ENCODE measurements at places on chromosomes 5 and 9.
A peak's percentile ranks its signal among the peaks of the same experiment; 100 is the strongest.

- DNase-seq = no peak
Observed at GRCh38 chr9:114071197-114071795, 6.8 kb downstream of the AMBP start.

DNA sequence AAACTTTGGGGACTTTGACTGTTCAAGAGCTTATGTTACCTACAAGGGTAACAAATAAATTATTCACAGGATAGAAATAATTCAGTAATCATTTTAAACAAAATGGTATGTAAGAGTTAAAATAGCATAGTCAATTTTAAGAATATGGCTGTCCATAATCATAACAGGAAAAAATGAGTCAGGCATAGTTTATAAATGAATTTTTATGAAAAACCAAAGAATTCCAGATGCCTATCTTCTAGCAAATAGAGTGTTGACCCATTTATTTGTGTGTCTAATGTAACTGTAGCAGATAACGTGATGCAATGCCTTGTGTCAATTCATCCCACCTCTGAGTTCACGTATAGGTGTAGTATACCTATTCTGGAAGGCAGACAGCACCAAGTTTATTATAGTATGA is 169.7 kb upstream of the CDH9 start:
- DNase-seq = no peak

GRCh38 chr9:25742256-25742655 is 64.0 kb upstream of the TUSC1 start:
- DNase-seq = no peak

DNA sequence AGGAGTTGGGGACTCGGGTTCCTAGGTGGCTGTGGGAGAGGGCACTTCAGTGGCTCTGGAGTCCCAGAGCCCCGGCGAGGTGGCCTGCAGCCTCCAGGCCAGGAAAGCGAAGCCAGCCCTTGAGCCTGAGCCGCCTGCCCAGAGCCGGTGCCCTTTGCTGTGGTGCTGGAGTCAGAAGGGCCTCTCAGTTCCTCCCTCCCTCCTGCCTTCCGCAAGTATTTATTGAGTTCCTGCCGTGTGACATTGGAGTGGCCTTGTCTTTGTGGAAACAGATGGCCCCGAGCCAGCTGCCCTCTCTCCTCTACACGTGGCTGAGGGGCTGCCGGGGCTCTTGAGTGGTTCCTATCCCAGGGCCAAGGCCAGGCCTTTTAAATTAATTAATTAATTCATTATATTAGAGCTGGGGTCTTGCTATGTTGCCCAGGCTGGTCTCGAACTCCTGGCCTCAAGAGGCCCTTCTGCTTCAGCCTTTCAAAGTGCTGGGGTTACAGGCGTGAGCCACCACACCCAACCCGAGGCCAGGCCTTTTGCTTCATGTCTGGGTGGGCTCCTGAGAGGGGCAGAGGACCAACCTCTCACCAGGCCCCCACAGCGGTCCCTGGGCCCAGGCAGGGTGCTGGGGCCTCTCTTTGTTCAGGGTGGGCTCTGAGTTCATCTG is 45.6 kb upstream of the IER5L start:
- DNase-seq = no peak

DNA sequence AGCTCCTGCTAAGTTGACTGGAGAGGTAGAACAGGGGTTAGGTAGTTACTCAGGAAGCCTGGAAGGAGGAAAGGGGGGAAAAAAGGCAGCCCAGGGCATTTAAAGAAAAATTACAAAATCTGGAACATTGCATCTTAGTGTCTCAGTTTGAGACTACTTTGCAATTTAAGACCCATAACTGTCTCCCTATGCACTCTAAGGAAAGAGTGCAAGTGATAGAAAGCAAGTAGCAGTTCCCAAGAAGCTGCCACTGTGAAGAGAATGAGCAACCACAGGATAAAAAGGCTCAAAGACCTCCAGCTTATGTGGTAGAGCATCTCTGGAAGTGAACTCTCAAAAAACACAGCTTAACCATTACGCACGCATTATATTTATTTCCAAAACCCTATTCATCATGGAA is 141.8 kb downstream of the SLCO4C1 start:
- no peak for DNase-seq

GRCh38 chr5:110086658-110087388 is 397.1 kb downstream of the MAN2A1 start:
- DNase-seq = no peak

GRCh38 chr5:59720063-59720462 is 173.5 kb downstream of the PDE4D start:
- no peak for DNase-seq

- DNase-seq = no peak
Observed at GRCh38 chr5:148740079-148740858, 85.9 kb upstream of the HTR4 start.

- DNase-seq = no peak
Observed at GRCh38 chr9:123359546-123359945, 3.5 kb downstream of the CRB2 start.

DNA sequence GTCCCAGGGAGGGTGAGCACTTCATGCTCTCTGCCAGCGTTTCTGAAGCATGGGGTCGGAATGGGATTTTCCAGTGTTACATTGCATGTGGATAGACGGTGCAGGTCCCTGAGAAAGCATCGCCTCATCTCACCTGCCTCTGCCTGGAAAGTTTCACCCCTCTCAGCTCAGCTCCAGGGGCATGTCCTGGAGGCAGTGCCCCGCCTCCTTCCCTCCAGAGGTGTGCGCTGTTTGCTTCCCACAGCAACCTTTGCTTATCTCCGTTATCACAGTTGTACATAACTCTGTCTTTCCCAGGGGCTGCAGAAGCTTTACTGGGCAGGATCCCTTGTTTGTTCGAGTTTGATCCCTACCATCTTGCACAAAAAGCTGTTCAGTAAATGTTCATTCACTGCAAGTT is 10.7 kb upstream of the CREBRF start:
- no peak for DNase-seq

- DNase-seq = no peak
Observed at GRCh38 chr5:33153831-33154230, 286.9 kb upstream of the TARS1 start.

DNA sequence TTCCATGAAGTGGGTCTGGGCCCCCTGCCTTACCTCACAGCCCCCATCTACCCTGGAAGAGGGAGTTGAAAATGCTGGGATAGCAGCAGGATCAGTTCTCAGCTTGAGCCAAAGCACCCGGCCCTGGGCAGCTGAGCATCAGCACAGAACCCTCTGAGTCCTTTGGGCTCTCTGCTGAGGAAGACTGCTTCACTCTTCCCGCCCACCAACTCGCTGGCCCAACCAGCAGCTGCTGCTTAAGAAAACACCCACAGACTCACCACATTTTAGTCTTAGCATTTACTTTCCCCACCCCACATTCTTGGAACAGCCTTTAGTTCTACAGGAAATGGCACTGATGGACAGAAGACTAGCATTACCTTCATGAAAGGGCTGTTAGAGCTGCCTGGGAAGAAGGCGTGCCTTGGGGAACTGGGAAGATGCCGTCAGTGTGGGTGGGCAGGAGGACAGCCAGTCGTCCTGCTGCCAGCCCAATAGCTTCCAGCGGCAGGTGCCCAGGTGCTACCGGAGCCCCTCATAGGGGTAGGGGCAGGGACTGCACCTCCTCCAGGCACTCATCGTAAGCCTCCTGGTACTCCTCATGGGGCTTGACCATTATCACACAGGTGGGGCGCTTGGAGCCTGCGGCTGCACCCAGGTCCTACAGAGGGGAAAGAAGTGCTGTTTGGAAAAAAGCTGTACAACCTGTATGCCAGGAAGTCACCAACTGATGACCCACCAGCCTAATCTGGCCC is 4.3 kb downstream of the NHP2 start:
- DNase-seq = no peak

- DNase-seq = no peak
Observed at GRCh38 chr5:33894566-33894965, 2.8 kb upstream of the ADAMTS12 start.

- no peak for DNase-seq
Observed at GRCh38 chr9:10144355-10144754, 468.4 kb downstream of the PTPRD start.

GRCh38 chr5:93343570-93343969 is 237.4 kb downstream of the NR2F1-AS1 start:
- no peak for DNase-seq

- no peak for DNase-seq
Observed at GRCh38 chr5:52893105-52893504, 96.0 kb upstream of the ITGA2 start.

- no peak for DNase-seq
Observed at GRCh38 chr5:33205727-33206410, 234.9 kb upstream of the TARS1 start.

- DNase-seq = no peak
Observed at GRCh38 chr9:113928269-113928668, 52.2 kb downstream of the ZNF618 start.

- DNase-seq = no peak
Observed at GRCh38 chr5:111734013-111734412, 23.0 kb downstream of the NREP start.

GRCh38 chr5:168291342-168291963 is at the start of gene WWC1:
Gene WWC1 (plus strand): TSS chr5:168291645. CDS start chr5:168292153, 508 bp downstream.
- DNase-seq = peak; percentile 73

DNA sequence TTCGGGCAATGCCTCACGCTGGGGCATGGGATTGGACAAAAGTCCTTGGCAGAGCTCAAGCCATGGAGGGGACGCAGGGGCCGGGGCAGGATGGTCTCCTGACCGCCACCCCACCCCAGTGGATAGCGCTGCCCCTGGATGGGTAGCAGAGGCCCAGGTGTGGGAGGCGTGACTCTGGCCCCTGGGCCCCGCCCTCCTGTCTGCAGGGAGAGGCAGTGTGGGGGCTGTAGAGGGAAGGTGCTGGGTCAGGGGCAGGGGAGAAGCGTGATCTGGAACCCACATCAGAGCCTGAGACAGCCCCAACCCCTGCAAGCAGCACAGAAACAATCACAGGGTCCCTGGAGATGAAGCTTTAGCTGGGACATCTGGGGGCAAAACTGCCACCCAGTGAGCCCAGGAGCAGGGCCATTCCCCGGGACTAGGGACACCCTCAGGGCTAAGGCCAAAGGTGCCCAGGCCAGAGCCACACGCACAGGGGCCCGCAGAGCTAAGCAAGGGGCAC is 36.2 kb downstream of the NACC2 start:
- DNase-seq = no peak

GRCh38 chr5:169583101-169583423 is 511 bp upstream of the SPDL1 start:
- no peak for DNase-seq
